ENCODE measurements at places on chromosomes 2 and 18.

- no peak for DNase-seq
Observed at GRCh38 chr18:13378150-13378549, 159.6 kb downstream of the LDLRAD4 start.

DNA sequence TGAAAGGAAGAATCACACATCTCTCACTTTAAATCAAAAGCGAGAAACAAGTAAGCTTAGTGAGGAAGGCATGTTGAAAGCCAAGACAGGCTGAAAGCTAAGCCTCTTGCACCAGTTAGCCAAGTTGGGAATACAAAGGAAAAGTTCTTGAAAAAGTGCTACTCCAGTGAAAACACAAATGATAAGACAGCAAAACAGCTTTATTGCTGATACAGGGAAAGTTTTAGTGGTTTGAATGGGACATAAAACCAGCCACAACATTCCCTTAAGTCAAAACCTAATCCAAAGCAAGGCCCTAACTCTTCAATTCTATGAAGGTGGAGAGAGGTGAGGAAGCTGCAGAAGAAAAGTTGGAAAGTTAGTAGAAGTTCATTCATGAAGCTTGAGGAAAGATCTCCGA is 28.0 kb downstream of the LIMS1 start:
- DNase-seq = no peak

GRCh38 chr2:6637330-6637729 is 228.4 kb downstream of the CMPK2 start:
- no peak for DNase-seq

- DNase-seq = no peak
Observed at GRCh38 chr18:35577045-35577848, 4.3 kb upstream of the GALNT1 start.
